AG09309 (cell line): ENCODE measurements at places on chromosomes 4 and X.

GRCh38 chr4:52979821-52980590 lies 117.9 kb downstream of the RASL11B start:
- DNase-seq = no peak

DNA sequence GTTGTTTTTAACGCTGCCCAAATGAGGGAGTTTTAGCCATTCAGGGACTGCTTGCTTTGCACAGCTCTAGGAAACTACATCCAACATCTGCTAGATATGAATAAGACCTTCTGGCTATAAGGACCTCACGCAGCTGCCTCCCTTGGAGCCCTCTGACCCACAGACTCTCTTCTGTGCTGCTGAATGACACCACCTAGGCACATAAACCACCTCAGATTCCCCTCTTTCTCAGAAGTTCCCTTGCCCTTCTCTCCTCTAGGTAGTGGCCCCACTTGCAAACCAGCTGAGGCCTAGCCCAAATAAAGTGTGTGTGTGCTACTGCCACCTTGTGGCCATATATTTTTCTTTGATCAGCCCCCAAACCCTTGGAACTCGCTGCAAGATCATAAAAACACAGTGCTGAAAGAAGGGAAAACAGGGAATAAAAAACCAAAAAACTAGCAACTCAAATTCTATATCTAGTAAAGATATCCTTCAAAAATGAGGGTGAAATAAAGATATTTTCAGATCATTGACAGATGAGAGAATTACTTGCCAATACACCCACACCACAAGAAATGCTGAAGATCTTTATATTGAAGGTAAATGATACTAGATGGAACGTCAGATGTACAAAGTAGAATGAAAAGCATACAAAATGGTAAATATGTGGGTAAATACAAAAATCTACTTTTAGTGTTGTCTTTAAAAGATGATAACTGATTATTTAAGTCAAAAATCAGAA lies 265.9 kb downstream of the ADAMTS3 start:
- no peak for DNase-seq

GRCh38 chr4:24686866-24687692 lies 102.7 kb upstream of the DHX15 start:
- no peak for DNase-seq

GRCh38 chrX:38754102-38754790 lies 47.0 kb upstream of the MID1IP1 start:
- DNase-seq = peak; percentile 17

GRCh38 chr4:139171876-139172691 lies 4.9 kb downstream of the ELF2 start:
- DNase-seq = no peak
